ENCODE measurements at places on chromosomes 5 and 9.
A peak's percentile ranks its signal among the peaks of the same experiment; 100 is the strongest.

DNA sequence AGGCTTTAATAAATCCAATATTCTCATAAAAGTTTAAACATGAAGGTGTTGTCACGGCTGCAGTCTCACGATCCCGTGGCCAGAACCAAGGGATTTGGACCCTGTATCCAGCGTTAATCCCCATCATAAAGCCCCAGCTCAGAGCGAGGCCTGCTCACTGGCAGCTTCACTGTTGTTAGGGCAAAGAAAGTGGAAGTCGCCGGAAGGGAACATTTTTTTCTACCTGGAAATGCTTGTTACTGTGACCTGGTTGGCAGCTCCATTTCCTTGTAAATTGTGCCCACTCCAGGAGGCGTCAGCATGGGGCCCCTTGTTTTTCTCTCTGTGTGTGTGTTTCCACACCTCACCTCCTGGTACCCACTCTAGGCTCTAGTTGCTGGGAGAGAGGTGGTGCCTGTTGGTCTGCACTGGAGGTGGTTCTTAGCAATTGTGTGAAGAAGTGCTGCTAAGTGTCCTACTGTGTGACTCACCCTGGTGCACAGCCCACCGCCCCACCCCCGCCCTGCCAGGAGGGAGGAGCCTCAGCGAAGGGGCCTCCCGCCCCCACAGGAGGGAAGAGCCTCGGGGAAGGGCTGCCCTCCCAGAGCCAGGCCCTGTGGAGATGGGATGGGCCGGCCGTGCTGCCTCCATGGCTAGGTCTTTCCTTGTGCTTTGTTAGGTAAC, 105.1 kb downstream of the EHMT1 start:
- no peak for DNase-seq

- DNase-seq: no peak
Measured at GRCh38 chr9:12923468-12924009, 148.7 kb downstream of the LURAP1L start.

DNA sequence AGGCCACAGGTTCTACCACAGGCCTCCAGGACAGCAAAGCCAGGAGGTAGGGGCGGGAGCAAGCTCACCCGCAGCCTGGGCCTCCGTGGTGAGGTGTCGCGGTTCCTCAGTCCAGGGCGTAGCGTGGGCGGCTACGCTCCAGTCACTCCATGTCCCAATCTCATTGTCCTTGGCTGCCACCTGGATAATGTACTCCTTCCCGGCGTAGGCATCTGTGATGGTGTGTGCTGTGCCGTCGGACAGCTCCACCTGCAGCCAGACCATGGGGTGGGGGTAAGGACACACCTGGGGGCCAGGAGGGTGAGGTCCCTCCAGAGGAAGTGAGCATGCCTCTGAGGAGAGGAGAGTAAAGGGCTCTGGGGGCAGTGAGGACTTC, 29.8 kb upstream of the ENHO start:
- no peak for DNase-seq

DNA sequence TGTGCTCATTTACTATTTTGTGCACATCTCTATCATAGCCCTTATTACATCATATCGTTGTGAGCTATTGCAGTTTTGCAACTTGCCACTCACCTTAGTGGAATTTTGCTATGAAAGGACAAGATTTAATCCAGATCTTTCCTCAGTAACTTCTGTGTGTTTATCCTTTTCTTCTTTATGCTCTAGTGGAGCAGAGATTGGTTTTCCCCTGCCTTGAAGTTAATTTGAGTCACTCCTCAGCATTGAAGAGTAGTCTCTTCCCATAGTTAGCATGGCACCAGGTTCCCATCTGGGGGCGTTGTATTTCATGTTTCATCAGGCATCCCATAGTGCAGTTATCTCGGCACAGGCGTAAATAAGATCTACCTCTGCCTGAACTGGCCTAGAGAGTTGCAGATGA, 510.4 kb downstream of the PSAT1 start:
- no peak for DNase-seq

DNA sequence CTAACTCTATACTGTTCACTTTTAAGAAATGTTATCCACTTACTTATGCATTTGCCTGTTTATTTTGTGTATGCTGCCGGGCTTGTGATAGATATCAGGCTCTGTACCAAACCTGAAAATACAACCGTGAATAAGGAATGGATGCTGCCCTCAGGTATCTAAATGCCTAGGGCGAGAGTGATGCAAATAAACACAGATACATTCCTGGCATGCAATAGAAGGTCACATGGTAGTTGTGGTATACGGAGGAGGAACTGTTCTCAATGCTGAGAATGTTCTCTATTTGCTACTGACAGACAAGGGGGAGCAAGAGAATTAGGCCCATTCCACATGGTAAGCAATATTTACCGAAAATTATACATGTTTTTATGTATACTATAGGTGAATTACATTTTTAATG, 227.8 kb downstream of the ICE1 start:
- DNase-seq: no peak

- DNase-seq: peak; percentile 69
Measured at GRCh38 chr9:89448821-89449220, 49.1 kb downstream of the SEMA4D start.

DNA sequence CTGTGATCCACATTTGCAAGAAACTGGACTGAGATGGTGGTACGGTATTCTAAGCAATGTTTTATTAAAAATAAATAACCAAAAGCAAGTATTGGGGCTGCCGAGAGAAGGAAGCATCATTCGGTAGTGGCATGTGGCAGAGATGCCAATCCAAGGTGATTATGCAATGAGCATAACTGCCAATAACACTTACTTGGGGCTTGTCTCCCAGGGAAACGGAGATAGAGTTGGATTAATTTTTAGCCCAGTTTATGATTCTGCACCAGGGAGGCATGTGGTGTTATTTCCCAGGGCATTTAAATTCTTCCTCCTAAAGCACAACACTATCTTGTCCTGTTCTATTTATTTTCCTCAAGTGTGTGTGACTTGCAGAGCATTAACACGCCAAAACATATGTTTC, 17.9 kb downstream of the SLC24A2 start:
- DNase-seq: no peak

DNA sequence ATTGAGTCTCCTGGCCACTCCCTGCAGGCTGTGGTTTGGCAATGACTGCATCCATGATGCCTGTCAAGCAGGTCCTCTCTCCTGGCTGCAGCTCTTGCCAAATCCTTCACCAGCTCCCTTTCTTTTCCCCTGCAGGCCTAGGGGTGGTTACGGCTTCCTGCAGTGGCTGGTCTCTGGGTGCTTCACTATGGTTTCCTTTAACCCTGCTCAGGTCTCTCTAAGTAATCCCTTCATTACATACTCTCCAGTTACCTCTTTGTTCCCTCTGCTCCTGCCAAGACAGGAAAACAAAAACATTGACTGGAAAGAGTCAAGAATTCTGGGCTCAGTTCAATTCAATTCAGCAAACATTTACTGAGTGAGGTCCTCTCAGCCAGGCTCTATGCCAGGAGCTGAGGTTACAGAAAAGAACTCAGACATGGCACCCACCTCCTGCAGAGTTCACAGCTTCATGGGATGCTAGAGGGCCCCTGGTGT, 19.8 kb upstream of the PTPN3 start:
- no peak for DNase-seq

DNA sequence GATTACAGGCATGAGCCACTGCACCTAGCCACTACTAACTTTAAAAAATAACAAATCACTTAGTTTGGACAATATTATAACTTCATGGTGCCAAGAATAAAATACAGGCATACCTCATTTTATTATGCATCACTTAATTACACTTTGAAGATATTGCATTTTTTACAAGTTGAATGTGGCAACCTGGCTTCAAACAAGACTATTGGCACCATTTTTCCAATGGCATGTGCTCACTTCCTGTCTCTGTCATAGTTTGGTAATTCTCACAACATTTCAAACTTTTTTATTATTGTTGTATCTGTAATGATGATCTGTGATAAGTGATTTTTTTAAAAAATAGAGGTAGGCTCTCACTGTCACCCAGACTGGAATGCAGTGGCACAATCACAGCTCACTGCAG, 49.9 kb upstream of the ERBIN start:
- no peak for DNase-seq

- no peak for DNase-seq
Measured at GRCh38 chr5:142109331-142110045, 909 bp downstream of the NDFIP1 start.

DNA sequence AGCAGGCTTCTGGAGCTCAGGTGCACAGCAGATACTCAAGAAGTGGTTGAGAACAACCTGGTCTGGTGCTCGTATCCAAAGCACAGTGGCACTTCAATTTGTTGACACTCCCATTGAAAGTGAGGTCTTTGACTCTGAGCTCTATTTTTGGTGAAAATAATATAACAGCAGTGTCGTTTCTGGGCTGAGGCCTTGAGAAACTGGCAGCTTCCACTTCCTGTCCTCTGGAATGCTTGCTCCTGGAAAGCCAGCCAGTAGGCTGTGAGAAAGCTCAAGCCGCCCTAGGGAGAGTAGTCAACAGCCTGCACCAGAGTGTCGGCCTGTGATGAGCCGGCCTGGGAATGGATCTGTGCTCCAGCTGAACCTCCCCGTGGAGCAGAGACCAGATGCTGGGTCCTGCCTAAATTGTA, 6.8 kb upstream of the SUSD3 start:
- DNase-seq: no peak

DNA sequence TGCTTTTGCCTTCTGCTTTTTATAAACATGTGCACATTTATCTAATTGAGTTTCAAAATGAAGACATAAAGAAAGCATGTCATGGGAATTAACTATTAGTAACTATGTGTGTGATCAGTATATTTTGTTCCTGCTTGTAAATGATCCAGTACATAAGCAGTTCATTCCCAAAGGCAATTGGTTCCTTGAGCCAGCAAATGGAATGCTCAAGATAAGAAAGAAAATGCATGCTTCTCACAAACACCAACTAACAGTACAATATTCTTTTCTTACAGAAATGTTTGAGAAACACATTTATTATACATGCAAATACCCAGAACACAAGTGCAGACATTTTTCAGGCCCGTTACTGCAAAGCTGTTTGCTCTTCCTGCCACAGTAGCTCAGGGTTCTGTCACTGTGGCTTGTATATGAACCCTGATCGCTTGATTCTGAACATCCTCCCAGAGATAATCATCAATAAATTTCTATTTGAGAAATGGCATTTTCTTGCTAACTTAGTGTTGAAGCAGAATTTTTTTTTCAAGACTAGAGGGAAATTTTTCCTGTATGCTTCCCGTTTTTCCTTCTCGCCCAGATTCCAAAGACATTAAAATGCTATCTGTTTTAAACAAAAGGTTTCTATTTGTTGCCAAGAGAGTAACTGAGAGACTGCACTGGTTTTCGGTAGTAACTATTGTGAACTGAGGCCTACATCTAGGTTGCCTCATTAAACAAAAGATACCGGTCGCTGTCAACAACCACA, 1.9 kb downstream of the GNAQ start:
- DNase-seq: no peak

DNA sequence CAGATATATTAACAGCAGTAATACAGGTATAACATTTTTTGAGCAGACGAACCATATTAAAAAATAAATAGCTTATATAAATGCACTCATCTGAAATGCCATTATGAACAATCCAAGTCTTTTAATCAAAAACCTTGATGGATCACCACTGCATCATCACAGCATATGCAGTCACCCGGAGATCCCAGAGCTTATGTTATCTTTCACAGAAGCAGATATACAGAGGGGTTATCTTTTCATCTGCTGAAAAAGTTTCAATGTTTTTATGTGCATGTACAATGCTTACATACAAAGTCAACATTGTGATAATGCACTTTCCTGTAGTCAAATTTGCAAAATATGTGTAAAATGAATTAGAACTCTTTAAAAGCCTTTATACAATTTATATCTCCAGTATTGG, 211.9 kb downstream of the FBXL7 start:
- DNase-seq: no peak

GRCh38 chr5:97417986-97418385, 234.9 kb upstream of the RIOK2 start:
- no peak for DNase-seq

- no peak for DNase-seq
Measured at GRCh38 chr5:132115375-132115774, 41.8 kb downstream of the CSF2 start.

GRCh38 chr5:118776755-118777154, 211.6 kb downstream of the DTWD2 start:
- no peak for DNase-seq

DNA sequence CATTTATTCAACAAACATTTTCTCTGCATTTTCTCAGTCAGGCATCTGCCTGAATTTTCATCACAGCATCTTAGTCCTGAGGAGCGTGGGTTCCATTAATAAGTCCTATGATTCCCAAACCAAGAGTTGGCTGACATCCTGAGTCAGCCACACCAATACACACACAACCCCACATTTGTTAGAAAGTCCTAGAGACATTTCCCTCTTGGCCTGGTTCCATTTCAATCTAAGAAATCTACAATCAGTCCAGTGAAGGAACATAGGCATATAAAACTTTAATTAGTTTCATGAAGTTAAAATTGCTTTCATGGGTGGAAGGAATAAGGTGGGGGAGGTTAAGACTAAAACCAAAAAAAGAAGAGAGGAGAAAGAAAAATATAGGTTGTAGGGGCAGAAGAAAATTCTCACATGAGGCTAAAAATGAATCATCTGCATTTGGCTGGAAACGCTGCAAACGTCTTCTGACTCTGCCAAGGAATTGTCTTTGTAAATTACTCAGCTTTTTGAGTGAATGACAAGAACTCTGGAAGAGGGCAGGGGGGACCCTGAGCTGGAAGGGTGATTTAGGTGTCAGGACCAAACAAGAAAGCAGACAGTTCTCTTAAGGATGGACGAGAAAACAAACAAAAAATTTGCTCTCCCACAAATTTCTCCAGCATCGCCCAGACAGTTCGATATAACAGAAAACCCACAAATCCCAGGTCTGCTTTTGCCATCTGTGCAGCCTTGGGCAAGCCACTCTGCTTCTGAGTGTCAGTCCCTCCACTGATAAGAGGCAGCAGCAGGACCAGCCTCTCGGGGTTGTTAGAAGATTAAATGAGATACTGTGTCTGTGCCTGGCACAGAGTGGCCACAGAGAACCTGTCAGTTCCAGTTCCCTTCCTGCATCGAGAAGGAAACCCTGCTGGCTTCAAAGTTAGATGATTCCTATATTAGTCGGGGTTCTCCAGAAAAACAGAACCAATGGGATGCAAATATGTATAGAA, 289.7 kb downstream of the CDK5RAP2 start:
- DNase-seq: no peak

GRCh38 chr5:16666883-16667398, 50.1 kb upstream of the RETREG1 start:
- peak; percentile 9 for DNase-seq

- DNase-seq: no peak
Measured at GRCh38 chr5:10374046-10375022, 20.8 kb downstream of the MARCHF6 start.

- DNase-seq: no peak
Measured at GRCh38 chr5:133914434-133914833, 54.0 kb downstream of the C5orf15 start.

GRCh38 chr9:129653823-129654553, 11.5 kb upstream of the PRRX2 start:
- DNase-seq: no peak

GRCh38 chr9:114288193-114289091, 34.5 kb upstream of the ORM1 start:
- no peak for DNase-seq

All from hypothalamus (tissue), 51 donors.